Stimulated activated CD8-positive, alpha-beta memory T cell treated with anti-CD3 and anti-CD28 coated beads, Interleukin-7, amount 100 ng/mL, for 1 hour (primary cell): ENCODE measurements at places on chromosomes 11 and 22.
A peak's percentile ranks its signal among the peaks of the same experiment; 100 is the strongest.

- peak; percentile 46 for DNase-seq
Measured at GRCh38 chr22:39388261-39389011, 11.1 kb upstream of the TAB1 start.

DNA sequence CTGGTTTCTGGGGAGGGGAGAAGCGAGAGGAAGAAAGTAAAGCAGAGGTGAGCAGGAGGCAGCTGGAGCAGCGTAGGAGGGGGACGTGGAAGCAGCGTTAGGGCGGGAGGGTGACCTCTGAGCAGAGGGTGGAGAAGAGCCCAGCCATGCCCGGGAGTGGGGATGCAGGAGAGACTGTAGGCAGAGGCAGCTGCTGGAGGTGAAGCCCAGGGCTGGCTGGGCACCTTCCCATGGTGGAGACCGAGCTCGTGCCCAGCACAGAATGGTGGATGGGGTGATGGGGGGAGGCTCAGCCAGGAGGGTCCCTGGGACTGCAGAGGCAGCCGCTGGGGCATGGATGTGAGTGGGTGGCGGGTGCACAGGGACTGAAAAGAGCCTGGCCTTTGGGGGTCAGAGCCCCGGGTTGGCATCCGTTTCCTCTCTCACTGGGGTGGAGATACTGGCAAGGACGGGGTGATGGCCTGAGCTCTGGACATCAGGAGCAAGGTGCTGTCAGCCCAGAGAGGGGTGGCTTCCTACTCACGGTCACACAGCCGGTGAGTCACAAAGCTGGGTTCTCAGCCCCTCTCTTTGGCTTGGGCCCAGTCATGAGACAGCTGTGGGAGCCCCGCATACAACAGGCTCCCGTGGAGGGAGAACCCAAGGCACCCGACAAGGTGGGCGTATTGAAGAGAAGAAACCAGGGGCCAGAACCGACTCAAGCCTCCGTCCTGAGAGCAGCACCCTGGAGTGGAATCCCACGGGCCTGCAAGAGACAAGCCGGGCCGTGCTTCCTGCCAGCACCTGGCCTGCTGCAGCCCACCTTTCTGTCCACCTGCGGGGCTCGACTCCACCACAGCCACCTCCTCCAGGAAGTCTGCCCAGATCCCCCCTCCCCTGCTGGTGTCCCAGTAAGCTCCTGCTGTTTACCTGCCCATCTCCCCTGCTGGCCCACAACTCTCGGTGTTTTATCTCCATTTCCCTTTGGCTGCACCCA, 45.8 kb upstream of the FGF3 start:
- DNase-seq, result no peak

- DNase-seq, result no peak
Measured at GRCh38 chr11:65854161-65854592, 3.8 kb downstream of the CFL1 start.

GRCh38 chr11:108654994-108655631, 9.8 kb upstream of the DDX10 start:
- DNase-seq, result no peak

GRCh38 chr22:46448333-46448732, 89.1 kb downstream of the CELSR1 start:
- no peak for DNase-seq

GRCh38 chr11:93481279-93481678, 61.9 kb downstream of the SMCO4 start:
- no peak for DNase-seq

GRCh38 chr11:91800208-91800914, 424.3 kb upstream of the FAT3 start:
- DNase-seq, result no peak
